Neural crest cell (in vitro differentiated cells): ENCODE measurements at places on chromosomes 11 and 22. TPM values are rescaled to one million over a fixed set of nuclear protein-coding genes. Genes with fewer than 3 reads are reported as not detected.

DNA sequence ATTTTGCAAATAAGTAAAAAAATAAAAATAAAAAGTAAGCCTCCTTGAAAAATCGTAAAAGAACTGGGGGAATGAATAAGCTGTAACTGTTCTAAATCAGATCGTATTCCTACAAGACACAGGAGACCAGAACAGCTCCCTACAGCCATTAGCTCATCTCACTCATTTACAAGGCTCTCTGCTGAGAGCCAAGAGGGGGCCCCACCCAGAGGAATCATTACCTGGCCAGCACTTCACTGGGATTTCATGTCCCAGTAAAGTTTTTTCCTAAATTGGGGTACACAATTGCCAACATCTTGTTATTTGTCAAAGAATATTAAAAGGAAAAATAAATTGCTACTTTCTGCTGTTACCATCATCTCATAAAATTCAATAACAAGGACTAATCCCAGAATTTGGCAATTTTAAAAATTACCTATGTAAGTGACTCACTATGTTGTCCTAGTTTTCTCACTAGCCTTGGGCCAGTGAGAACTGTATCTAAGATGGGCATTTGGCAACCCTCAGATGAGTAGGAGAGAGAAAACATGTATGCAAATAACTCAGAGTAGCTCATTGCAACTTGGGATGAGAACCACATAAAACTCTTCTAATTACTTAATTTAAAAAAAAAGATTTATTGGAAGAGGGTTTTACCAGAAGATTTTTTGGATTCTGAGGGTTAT is 18.4 kb upstream of the SMTN start:
- no peak for DNase-seq

- DNase-seq = no peak
Measured at GRCh38 chr11:61342207-61342803, 9.3 kb downstream of the TKFC start.

TRPC6 gene
- not detected in 2 replicates for total RNA-seq

DNA sequence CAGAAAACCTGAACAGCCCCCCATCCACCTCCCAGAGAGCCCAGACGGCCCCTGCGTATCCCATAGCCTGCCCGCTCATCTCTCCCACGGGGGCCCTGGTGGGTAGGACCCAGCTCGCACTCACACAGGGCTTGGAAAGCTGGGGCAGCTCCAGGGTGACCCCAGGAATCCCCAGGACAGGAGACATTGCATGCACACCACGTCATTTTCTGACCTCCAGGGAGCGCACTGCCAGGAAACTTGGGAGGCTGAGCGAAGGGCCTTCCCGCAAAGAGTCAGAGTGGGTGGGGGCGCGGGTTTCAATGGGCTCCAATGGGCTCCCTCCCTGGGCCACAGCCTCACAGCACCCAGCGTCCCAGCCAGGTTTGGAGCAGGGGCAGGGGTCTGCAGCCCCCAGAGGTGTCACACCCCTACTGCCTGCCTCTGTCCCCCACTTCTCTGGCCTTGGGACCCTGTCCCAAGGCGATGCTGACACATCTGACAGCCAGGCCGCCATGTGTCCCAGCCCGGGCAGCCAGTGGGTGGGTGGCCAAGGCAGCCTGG is 8.2 kb upstream of the SYT8 start:
- DNase-seq = no peak

POTEH gene
- not detected in 2 replicates for total RNA-seq

GRCh38 chr11:30758012-30758411 is 171.9 kb upstream of the MPPED2 start:
- no peak for DNase-seq

GRCh38 chr22:49588739-49589138 is 238.9 kb downstream of the BRD1 start:
- no peak for DNase-seq

DNA sequence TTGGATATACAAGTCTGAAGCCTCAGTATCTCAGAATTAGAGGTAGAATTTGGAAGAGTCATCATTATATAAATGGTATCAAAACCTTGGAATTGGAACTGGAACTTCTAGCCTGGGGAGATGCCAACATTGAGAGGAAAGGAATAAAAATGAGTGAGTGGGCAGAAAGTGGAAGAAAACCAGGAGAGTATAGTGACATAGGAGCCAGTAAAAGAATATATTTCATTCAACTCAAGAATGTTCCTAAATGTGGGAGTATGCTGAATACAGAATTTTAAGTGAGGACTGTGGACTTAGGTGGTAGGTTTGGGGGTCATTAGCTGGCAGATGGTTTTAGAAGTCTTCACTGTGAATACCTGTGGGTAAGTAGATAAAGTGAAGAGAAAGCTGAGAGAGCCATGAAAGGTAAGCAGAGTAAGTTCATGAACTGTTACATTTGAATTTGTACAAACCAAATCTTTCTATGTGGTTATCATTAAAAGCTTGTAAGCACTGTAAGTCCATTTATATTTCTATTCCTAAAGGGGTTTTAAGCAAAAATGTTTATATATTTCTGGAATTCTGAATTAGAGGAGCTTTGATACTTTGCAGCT is 60.2 kb downstream of the PDHX start:
- no peak for DNase-seq

DNA sequence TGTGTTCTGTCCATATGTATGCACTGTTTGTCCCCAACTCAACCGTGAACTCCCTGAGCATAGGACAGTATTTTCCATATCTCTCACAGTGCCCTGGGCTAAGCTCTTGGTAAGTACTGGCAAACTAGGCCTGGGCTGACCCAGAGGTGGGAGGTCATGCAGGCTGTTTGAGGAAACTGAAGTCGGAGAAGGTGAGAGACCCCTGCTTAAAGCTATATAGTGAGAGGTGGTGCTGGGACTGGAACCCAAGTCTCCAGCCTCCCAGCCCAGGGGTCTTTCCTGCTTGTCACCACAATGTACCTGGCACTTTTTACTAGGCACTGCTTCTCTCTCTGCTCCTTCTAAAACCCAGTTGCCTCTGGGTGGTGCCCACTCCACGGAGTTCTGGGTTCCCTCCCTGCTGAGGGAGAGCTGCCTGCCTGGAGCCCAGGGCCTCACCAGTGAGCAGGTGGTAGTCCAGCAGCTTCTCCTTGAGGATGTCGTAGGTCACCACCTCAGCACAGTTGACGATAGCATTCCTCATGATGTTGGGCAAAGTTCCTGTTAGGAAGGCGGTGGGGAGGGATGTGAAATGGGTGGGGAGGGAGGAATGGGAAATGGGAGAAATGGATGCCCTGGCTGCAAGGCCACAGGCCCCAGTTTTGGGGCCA is 4.7 kb downstream of the UCP3 start:
- no peak for DNase-seq

A4GALT gene
- 0.35 and 0.39 TPM in 2 replicates for total RNA-seq

DNA sequence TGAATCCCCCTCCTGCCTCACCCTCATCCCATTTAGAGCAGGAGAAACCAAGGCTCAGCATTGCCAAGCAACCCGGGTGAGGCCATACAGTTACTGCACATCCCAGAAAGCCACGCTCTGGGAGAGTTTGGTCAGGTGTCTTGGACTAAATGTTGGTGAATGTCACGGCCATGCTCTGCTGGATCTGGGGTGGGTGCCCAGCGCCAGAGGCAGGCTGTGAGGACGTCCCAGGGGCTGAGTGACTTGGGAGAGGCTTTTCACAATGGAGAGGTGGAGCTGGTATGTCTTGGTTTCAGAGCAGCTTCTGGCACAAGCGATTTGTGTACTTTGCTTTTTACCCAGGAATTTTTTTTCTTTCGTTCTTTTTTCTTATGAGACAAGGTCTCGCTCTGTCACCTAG is 6.6 kb downstream of the SERHL2 start:
- DNase-seq = no peak

DNA sequence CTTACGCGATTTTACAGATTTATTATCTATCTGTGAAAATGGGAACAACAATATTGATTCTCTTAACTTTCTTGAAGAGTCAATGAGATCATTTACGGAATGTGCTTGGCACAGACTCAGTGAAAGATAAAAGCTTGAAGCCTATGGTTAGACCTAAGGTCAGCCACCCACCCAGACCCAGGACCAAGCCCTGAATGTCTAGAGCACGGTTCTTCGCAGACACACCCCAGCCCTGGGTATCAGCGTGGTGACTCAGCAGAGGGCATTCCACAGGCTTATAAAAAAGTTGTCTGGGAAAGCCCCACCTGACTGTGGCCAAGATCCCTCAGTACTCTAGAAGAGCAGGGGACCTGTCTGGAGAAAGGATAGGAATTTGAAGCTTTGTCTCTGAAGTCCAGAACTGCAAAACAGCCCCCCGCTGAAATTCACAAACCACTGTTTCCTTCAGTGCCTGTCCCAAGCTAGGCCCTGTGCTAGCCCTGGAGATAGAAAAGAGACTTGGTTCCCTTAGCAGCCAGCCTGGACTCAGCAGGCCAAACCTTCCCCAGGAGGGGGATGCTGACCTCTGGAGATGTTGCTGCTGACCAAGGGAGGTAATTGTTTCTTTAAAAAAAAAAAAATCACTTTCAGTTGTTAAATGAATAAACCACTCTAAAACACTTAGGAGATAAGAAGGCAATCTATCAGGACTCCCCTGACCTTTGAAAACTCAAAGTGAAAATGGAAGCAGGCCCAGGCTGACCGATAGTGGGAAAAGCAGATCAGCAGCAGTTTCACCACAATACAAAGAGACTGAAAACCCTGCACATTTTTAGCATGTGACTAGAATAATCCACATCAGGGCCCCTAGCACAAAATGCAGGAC is 114.0 kb downstream of the ABTB2 start:
- DNase-seq = no peak

IRAG1 gene
- 5.4 and 6.1 TPM in 2 replicates for total RNA-seq

- no peak for DNase-seq
Measured at GRCh38 chr11:102447193-102447592, 5.4 kb downstream of the TMEM123 start.

DNA sequence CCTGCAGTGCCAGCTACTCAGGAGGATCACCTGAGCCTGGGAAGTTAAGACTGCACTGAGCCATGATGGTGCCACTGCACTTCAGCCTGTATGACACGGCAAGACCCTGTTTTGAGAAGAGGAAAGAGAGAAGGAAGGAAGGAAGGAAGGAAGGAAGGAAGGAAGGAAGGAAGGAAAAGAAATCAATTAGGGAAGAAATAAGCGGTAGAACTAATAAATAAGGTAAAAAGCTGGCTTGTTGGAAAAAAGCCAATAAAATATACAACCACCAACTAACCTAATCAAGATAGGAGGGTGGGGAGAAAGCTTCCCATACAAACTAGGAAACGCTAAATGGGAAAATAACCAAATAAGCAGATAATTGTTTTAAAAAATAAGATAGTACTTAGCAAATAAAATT is 12.3 kb downstream of the A4GALT start:
- no peak for DNase-seq

SAA1 gene
- total RNA-seq = not detected in 2 replicates

GRCh38 chr11:61026121-61027031 is 54.9 kb downstream of the CD6 start:
- DNase-seq = no peak

DNA sequence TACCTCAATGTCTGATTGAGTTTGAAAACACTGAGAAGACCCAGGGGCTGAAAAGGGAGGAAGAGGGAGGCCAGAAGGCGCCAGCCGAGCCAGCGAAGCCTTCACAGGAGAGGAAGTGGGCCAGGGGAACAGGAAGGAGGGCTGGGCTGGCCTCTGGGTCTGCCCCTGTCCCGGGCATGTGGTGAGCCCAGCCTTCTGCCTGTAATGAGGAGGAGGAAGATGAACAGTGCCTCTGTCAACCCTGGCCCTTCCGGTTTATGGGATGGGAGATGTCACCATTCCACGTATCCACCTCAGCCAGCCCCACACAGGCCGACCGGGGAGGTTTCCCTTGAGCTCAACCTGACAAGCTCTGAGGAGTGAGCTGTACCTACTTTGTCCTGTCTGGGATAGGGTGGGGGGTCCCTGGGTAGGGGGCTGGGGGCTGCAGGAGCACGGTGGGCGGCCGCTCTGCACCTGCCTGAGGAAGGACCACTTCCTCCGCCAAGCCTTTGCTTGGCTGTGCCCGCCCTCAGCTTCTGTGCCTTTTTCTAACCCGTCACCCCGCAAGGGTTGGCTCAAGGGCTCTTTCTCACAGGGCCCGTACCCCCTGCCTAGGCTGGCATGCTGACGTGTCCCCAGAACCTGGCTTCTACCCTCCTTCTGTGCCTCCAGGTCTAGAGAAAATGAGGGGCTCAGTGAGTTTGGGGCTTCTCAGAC is 2.0 kb downstream of the PARVG start:
- no peak for DNase-seq

- no peak for DNase-seq
Measured at GRCh38 chr11:133337951-133338418, 194.3 kb downstream of the OPCML start.

CHADL gene
- 0.61 and 1.8 TPM in 2 replicates for total RNA-seq

DNA sequence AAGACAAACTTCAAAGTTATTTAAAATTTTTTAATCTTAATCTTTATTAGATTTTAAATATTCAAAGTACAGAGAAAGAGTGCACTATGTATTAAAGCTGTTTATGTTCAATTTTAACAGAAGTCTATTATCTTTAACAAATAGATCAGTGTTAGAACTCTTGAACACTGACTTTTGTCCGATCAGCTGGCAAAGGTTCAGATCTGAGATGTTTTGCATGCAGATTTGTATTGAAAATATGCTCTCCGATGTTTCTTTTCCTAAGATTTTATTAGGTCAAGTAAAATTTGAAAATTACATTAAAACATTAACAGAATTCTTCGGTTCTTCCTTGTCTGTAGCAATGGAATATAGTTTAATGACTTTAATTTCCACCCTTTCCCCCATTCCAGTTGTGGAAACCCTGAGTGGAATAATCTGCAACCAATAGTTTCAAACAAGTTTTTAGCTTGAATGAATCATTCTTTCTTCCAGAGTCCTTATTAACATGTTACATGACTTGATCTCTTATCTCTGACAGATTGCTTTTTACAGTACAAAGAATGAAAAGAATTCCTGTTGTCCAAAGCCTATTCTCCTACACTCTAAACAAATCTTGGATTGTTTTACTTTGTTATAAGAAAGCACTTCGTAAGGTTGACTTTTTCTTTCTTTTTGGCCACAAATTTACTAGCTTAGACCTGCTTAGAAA is 11.4 kb upstream of the TCP11L1 start:
- DNase-seq = no peak

DNA sequence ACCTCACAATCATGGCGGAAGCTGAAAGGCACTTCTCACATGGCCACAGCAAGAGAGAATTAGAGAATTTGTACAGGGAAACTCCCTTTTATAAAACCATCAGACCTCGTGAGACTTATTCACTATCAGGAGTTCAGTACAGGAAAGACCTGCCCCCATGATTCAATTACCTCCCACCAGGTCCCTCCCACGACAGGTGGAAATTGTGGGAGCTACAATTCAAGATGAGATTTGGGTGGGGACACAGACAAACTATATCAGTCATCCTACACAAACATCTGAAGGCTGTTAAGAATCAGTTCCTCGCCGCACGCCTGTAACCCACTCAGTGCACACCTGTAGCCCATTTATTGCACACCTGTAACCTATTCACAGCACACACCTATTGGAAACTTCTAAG is 39.8 kb downstream of the CHST1 start:
- no peak for DNase-seq

GRM5 gene
- total RNA-seq = 0.45 and 0.49 TPM in 2 replicates

SEC14L2 gene
- 10.8 and 11.6 TPM in 2 replicates for total RNA-seq

DEUP1 gene
- total RNA-seq = 0.70 and 0.80 TPM in 2 replicates

SLC1A2 gene
- 2.4 and 2.7 TPM in 2 replicates for total RNA-seq
